Stimulated activated CD4-positive, alpha-beta T cell treated with anti-CD3 and anti-CD28 coated beads, Interleukin-1b, Interleukin-23, amount 100 ng/mL, for 1 hour (primary cell): ENCODE measurements at places on chromosomes 5 and 9.

- no peak for DNase-seq
These were observed 114.5 kb upstream of the SPRY4 start for GRCh38 chr5:142439207-142439860.

DNA sequence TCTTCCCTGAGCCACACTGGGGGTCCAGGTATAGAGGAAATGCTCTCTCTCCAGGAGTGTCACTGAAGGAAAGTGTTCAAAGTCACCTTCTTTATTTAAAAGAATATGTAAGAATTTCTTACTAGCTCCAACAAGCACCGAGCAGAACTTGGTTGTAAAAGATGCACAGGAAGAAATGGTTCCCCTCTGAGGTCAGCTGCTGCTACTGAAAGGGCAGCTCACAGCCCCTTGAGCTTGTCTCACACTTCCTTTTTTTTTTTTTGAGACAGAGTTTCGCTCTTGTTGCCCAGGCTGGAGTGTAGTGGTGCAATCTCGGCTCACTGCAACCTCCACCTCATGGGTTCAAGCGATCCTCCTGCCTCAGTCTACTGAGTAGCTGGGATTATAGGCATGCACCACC lies 77.2 kb downstream of the PRRT1B start:
- no peak for DNase-seq

- DNase-seq = no peak
These were observed 52.8 kb downstream of the ATP10B start for GRCh38 chr5:160799184-160799583.

- no peak for DNase-seq
These were observed 893.5 kb upstream of the NUDT12 start for GRCh38 chr5:104456122-104456521.

GRCh38 chr5:36660397-36661049 lies 54.1 kb downstream of the SLC1A3 start:
- DNase-seq = no peak

DNA sequence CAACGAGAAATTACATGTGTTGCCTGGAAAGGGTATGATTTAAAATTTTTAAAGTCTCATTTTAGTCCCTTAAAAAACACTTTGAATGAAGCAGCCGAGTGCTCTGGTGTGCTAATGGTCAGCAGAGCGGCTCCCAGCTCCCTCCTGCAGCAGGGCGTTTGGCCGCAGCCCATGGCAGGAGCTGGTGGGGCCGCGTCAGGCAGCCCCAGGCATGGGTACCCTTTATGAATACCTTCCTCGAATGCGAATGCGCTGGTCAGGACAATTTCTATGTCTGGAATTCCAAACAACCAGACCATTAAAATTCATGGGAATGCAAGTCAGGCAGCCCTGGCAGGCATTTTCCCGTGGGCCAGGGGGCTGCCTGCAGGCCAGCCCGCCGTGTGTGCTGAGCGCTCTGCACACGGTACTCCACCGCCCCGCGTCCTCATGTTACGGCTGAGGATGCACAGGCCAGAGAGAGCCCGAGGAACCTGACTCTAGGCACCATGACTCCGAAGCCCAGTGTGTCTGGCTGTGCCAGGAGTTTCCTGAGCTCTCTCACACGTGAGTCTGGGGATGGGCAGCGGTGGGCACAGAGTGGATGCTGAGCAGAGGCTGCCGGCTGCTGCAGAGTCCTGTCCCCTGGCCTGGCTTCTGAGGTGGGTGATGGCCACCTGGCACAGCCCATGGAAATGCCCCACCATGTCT lies 123.7 kb downstream of the WNK2 start:
- no peak for DNase-seq

DNA sequence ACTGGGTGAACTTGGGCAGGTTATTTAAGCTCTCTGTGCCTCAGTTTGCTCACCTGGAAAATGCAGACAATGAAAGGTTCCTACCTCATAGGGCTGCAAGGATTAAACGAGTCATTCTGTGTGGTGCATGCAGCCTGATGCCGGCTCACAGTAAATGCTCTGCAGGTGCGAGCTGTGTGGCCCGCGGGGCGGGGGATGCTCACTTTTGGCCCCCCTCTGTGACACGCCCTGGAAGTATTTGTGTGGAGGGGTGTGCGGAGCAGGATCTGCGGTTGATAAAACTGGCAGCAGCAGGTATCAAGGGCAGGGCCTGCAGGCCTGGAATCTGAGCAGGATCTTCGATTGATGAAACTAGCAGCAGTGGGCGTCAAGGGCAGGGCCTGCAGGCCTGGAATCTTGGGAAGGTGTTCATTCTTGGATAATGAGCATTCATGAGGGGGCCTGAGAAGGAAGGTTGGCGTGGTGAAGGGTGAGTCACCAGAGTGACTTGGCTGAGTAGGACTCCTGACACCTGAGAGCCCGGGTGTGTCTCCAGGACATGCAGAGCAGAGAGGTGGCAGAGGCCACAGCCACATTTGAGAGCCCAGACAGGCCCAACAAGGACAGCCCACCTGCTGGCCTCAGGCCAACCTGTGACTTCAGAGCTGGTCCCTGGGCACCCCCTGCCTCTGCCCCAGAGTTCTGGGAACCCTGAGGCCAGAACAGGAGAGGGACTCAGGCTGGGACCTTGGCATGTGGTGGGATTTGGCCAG lies 11.9 kb downstream of the UNC5A start:
- DNase-seq = no peak

DNA sequence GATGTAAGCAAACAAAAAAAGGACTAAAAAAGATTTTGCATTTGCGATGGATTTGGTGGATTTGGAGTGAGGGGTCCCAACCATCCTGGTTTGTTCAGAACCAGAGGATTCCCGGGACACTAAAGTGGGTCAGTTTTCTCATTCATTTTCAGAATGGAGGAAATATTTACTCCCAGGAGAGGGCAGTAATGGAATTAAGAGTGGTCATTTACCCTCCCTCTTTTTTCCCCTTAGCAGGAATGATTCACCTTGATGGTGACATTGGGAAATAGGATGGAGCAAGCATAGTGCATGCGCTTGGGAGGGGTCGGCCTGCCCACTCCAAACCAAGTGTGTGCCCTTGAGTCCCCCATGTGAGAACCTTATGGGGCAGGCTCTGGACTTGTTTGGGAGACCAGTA lies 164.2 kb upstream of the PUM3 start:
- DNase-seq = no peak

GRCh38 chr5:68529581-68529980 lies 314.0 kb downstream of the PIK3R1 start:
- DNase-seq = no peak

DNA sequence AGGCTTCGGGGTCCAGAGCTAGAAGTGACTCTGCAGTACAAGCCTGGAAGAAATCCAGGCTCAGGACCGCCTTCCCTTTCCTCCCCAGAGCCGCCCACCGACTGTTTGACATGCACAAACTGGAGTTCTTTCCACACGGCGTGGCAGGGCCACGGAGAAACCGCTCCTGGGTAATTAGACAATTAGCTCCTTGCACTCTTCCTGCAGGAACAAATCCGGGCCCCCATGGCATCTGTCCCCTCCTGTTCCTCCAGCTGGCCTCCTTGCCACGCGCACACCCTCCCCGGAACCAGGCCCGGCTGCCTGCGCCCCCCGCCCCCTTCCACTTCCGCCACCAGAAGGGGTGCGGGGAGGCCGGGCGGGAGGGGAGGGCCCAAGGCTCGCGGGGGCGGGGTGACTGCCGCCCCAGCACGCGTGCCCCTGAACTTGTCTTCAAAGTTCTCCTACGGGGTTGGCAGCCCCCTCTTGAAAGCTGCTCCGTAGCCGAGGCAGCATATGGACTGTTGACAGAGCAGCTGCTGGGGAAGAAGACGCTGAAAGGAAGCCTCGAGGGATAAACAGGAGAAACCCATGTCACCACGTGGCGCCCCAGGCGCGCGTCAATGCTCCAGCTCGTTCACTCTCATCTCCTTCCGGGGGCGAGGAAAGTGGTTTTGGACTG lies 74.3 kb downstream of the SEC61B start:
- DNase-seq = no peak

GRCh38 chr9:129322022-129322621 lies 144.1 kb upstream of the IER5L start:
- no peak for DNase-seq

- DNase-seq = no peak
These were observed 5.1 kb upstream of the TERT start for GRCh38 chr5:1299961-1300360.

- DNase-seq = no peak
These were observed 2.0 kb upstream of the RALGDS start for GRCh38 chr9:133122935-133123611.

GRCh38 chr9:137271696-137272076 lies 5.8 kb upstream of the TOR4A start:
- no peak for DNase-seq

- DNase-seq = no peak
These were observed 40.2 kb downstream of the NTNG2 start for GRCh38 chr9:132201780-132202703.

DNA sequence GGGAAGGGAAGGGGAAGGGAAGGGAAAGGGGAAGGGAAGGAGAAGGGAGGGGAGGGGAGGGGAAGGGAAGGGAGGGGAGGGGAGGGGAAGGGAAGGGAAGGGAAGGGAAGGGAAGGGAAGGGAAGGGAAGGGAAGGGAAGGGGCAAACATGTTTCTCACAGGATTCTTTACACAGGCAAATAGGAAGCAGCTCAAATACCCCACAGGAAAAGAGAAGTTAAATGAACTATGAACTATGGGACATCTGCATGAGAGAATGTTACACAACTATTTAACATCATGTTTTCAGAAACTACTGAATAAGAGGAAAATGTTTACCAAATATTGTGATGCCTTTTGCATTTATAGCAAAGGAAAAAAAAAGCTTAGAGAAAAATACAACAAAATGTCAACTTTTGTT lies 125.4 kb upstream of the SLC30A5 start:
- DNase-seq = no peak
